Fibroblast of skin of abdomen (primary cell): ENCODE measurements at places on chromosomes 2 and 18.
A peak's percentile ranks its signal among the peaks of the same experiment; 100 is the strongest.

DNA sequence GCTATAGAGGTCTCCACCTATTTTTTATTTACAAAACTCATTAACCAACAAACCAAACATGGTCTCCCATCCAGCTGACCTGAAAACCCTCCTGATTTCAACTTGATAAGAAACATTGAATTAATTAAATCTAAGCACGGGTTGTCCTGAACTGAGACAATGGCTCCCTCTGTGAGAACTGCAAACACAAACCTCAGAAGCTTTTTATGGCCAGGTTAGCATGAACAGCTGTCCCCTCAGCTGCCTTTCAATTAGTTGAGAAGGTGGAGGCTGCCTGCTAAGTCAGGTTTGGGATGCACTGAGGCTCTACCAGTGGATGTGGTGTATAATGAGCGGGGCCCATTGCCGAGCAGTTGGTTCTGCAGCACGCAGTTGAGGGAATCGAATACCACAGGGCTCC, 258.5 kb upstream of the DDX18 start:
- no peak for DNase-seq

GRCh38 chr2:224892574-224893204, 149.6 kb downstream of the DOCK10 start:
- DNase-seq, result no peak

GRCh38 chr2:120436460-120436739, 90.5 kb downstream of the INHBB start:
- no peak for DNase-seq

DNA sequence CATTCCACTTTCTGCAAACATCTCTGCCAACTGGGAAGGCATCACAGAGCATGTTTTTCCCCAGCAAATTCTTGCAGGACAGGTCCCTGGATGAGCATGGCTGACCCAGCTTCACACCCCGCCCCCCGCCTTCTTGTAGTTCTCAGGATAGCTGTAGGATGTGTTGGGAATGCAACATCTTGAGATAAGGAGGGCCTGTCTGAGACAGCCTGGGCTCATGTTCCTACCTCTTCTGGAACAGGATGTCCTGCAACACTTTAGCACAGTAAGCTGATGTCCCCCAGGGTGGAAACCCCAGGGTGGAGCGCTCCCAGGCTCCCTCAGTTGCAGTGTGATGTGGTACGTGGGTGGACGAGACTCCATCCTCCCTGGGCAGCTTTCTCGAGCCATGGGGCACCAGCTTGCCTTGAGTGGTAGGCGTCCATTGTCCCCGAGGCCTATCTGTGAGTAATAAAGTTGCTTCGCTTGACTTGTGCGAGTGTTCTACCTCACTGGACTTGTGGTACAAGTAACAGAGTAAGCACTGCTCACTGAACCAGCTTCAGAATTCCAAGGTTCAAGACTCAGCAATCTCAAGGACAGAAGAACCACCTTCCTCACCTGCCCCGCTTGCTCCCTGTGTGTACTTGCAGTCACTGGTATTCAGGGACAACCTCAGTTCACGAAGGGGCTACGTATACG, 48.6 kb downstream of the EMX1 start:
- DNase-seq, result no peak

DNA sequence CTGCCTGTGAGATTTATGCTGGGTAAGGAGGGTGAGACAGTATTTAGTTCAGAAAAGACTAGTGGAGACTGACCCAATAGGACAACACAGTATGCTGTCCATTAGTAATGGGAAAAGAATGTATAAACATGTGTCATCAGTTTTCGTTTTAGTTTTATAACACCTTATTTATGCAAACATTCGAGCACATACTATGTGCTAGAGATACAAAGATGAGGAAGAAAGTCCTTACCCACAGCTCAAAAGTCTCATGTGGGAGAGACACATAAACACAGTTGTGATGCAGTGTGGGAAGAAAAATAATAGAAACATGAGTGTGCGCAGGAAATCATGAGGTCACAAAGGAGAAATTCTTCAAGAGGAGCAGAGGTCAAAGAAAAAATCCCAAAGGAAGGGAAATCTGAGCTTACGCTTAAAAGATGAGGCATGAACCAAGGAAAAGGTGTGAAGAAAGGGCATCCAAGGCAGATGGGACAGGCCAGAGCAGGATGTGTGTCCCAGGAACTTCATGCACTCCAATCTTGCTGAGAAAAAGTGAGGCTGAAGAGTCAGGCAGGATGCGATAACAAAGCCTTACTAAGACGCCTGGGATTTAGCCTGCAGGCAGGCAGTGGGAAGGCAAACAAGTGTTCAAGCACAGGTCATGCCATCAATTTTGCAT, 8.1 kb downstream of the METTL21A start:
- peak; percentile 77 for DNase-seq

- no peak for DNase-seq
These were observed 9.8 kb downstream of the FBXO11 start for GRCh38 chr2:47896450-47896968.

DNA sequence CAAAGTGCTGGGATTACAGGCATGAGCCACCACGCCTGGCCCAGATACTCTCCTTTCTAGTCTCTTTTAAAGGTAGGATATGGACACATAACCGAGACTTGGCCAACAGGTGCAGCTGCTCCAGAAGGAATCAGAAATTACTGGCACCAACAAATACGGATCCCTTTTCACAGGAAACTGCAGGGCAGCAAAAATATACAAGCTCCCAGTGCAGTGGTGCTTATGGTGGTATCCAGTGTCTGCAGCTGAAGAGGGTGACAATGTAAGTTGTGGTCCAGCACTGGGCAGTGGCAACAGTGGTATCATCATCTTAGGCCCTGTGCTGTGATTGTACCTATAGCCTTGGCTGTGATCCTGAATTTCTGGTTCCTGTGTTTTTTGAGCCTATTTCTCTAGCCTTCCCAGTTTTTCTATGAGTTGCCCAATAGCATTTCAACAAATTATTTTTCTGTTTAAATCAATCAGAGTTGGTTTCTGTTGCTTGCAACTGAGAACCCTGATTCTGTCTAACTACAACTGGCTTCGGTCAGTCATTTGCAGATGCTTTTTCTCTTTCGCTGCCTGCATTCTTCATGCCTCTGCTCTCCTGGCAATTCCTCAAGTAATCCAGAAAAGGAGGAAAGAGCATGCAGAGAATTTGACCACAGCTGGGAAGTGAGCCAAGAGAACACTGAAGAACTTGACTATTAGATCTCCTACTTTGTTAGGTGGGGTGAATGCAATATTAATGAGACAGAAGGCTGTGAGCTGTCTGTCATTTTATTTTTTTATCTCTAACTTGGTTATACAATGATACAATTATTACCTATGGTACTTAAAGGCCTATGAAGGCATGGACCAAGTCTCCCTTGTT, 30.8 kb upstream of the EML4 start:
- peak; percentile 100 for DNase-seq

DNA sequence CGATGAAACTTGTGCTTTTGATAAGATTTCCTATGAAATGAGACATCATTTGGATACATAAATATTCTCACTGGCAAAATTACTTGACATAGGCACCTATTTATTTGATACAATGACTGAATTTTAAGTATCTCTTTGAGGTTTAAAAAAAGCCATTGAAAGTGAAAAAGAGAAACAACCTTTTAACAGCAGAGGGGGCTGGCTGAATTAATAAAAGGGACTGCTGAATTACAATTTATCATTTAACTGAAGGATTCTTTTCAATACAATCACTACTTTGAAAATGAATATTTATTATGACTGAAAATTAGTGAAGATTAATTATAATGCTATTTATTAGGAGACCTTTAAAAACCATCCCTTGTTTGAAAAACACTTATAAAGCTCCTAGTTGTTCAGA, 335.3 kb downstream of the DLGAP1 start:
- DNase-seq, result no peak

- DNase-seq, result peak; percentile 64
These were observed 72.5 kb downstream of the SH3BP4 start for GRCh38 chr2:235024191-235024860.

DNA sequence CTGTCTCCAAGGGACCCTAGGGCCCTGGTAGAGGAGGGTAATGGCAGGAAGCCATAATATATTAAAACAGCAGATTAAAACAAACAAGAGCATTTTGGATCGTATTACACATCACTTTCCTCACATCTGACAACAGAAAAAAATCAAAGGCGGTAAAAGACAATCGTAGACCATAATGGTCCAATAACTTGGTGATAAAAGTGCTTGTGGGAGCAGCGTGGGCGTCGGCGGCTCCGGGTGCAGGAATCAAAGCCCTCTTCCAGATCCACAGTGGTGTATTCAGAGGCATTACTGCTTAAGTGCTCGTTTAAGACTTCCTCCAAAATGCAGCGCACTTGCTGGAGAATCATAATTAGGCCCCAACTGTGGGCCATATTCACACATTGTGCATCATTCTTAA, 68.0 kb downstream of the FECH start:
- no peak for DNase-seq

DNA sequence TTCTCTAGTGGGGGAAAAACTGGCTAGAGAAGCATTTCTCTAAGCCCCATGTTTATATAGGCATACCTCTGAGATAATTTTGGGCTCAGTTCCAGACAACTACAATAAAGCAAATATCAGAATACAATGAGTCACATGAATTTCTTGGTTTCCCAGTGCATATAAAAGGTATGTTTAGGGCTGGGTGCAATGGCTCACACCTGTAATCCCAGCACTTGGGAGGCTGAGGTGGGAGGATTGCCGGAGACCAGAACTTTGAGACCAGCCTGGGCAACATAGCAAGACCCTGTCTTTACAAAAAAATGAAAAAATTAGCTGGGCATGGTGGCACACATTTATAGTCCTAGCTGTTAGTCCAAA, 22.2 kb downstream of the TSN start:
- peak; percentile 52 for DNase-seq

DNA sequence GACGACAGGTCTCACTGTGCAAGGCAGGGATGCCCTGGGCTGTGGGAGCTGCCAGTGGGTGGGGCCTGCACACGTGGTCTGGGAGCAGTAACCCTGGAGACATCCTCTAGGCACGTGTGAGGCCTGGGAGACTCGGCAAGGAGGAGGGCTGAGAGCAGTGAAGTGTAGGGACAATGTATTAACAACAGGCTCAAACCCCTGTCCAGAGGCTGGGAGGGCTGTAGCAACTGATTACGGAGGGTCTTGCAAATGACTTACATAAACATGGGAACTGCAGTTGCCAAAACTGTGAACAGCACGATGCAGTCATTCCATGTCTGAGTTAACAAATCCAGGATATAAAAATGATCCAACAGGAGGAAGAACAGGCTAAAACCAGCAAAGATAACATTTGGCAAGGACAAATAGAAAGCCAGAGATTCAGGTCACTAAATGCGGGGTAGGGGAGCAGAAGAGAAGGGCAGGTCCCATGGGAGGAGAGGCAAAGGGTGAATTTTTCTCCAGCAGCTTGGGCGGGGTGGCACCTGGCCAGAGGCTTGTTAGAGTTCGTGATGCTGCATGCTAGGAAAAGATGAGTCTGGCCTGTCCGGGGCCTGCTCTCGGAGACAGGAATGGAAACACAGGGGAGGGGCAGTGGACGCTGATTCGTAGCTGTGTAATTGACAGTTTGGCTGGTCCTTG, 44.9 kb downstream of the CYP27C1 start:
- DNase-seq, result peak; percentile 50

- no peak for DNase-seq
These were observed 185.7 kb downstream of the HAUS1 start for GRCh38 chr18:46289931-46290330.
